HFFc6 (cell line): ENCODE measurements at places on chromosomes 5 and 9.
A peak's percentile ranks its signal among the peaks of the same experiment; 100 is the strongest.

DNA sequence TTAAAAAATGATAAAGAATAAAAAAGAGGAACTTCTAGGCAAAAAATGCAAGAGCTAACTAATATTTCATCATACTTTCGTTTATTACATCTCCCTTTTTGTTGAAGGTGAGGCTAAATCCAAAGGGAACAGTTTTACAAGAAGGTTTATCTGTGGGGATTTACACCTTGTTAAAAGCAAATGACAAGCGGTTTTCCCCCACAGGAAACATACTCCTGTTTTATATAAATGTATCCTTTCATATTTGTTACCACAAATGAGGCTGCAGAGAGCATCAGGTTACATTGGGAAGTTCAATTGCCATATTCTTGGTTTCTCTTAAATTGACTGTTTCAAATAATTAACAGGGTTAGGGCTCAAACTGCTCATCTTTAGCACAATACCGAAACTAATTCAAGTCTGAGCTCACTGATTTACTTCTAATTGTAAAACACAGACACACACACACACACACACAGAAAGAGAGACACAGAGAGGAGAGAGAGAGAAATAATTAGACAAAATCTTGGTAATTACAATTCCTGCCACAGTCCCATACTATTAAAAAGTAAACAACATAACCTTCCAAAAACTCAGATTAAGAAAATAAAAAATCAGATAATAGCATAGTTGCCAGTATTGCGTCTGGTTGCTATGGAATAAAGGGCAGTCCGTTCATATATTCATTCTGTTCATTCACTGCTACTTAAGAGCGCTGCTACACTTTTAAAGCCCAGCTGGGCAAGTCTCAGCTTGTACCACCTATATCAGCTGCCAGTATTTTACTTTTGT is 17.1 kb downstream of the RFX3 start:
- no peak for DNase-seq

DNA sequence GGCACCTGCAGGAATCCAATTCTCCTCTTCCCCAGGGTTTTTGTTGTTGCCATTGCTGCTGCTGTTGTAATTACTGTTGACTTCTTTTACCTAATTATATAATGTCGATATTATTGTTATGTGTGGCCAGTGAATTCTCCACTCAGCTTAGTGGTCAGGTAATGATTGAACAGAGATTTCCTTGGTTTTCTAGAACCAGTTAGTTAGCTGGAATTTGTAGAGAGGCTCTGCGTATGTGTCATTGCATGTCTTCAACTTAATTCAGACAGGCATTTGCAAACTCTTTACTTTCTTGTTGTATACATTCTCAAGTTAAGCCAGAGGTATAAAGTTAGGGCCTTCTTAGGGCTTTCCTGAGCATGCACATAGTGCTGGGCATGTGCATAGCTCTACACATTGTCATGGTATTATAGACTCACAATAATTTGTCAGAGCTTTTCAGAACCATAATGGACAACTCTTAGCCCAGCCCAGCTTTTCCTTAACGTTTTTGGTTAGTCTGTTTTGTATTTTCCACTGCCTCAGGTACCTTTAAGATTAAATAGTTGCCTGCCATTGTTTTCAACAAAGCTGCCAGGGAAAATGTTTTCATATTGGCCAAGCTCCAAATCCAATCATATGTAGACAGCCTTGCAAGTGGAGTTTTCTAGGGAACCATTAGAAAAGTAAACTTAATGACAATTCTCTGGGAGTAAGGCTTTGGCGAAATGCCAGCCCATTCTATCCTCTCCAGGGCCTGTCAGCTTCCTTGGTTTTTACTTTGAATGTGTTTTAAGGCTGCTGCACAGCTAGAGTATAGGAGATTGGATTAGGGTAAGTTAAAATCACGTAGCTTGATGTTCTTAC is 68.1 kb downstream of the UBE2R2 start:
- DNase-seq = peak; percentile 4

DNA sequence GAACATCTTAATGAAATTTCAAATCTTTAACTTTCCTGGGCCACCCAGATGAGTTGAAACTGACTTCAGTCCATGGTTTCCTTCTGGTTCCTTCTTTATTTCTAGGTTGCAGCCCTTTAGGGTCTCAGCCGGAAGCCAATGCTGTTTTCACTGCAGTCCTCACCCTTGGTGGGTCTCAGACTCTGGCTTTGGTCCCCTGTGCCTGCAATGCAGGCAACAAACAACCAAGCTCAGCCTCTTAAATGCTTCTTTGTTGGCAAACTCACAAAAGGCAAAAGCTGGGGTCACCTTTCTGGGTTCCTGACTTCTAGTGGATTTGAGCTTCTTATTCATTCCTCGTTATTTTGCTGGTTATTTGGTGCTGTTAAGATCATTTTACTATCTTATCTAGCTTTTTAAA is 19.3 kb upstream of the APC start:
- DNase-seq = no peak

- DNase-seq = no peak
Observed at GRCh38 chr5:89946508-89946907, 463.0 kb downstream of the CETN3 start.

- DNase-seq = peak; percentile 94
Observed at GRCh38 chr5:142201471-142201887, 92.9 kb downstream of the NDFIP1 start.

DNA sequence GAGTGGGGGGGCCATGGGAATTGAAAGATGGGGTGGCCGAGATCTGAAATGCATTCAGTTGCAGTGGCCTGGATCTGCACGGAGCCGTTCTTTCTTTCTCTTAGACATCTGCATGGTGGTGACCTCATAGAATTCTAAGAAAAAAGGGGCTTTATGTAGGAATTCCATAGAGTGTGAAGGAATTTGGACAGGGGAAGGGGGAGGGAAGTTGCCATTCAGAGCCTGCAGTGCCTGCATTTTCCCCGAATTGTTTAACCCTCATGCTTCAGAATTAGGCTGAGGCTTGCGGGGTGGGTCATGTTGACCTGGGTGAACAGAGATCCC is 4.9 kb downstream of the NEK6 start:
- DNase-seq = no peak

DNA sequence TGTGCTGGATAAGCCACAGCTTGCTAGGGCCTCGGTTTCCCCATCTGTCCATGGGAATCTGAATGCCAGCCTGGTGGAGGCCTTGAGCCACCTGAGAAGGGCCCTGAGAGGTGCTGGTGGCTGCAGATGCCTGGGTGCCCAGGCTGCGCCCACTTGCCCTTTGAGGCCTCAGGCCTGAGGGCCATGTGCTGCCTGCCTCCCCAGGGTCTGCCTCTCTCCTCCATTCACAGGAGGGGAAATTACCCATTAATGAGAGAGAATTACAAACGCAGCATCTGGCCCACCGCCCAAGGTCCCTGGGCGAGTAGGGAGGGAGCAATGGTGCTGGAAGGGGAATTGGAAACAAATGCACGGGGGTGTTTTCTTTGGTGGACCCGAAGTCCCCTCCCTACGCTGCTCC is 59.6 kb downstream of the BARX1 start:
- DNase-seq = no peak

DNA sequence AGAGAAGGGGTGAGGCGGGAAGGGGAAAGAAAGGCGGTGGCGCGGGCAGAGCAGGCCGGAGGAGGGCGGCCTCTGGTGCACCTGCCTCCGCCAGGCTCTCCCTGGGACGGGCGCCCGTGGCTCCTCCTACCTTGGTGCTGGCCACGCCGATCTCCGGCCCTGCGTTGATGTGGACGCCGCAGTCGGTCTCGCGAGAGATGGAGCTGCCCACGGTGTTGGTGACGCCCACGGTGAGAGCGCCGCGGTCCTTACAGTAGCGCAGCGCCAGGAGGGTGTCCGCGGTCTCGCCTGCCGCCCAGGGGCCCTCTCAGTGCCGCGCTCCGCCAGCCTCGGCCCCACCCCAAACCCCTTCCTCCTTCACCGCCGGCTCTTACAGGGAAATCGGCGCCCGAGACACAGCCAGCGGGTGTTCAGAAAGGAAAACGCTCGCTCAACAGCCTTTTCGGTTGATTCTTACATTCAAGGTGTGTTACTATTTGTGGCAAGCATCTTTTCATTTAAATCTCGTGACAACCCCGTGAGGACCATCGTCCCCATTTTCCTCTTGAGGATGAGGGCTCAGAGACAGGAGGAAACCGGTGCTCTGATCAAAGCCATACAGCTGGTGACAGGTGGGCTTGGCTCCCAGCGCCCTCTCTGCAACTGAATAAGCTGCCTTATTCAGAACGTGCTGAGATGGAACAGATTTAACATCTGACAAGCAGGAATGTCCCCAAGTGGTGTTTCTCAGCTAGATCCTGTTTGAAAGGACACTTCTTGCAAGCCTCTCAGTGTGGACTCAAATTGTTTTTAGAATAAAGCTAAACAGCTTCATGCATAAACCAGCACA is 22.0 kb upstream of the MAPK9 start:
- DNase-seq = no peak

GRCh38 chr5:31062902-31063580 is 130.4 kb upstream of the CDH6 start:
- DNase-seq = no peak

DNA sequence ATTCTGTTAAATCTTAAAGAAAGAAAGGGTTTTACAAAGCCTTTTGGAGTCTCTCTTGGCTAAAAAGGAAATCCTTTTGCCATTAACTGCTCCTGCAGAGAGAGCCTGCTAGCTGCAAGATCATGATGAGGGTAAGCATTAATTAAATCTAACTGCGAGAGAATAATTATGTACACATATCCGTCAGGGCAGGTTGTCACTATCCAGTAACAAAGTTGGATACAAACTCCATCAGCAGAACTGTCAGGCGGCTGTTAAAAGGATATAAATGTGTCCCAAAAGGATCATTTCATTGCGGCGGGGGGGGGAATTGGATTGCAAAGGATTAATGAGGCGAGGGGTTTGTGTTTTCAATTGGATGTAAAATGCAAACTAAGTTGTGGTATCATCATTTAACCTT is 289.3 kb downstream of the ASTN2 start:
- no peak for DNase-seq

- DNase-seq = no peak
Observed at GRCh38 chr9:131227959-131228460, 48.3 kb downstream of the FAM78A start.

DNA sequence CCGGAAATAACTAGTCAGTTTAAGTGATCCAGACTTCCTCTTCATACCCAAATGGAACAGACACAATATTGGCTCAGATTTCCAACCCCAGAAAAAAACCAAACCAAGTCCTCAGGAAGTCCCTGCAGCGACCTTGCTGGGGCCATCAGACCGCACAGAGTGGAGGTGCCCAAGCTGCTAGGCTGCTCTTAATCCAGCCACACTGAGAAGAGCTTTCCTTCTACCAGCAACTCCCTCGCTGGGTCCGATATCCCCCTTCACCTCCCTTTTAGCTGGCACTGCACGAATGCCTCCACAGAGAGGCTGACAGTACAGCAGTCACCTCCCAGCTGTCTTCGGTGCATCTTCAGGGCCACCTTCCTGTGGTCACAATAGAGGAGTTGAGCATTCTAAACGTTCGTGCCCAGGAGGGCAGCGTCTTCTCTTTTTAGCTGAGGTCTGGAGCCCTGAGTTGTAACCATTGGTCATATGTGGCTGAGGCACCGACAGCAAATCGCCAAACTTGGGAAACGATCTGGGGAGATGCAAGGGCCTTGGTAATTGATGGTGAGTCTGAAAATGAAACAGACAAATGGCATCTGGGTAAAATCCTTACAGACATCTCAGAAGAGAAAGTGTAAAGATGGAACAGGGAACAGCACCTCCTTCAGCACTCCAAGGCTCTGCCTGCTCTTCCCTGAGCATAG is 5.7 kb downstream of the NAIF1 start:
- DNase-seq = no peak

- DNase-seq = peak; percentile 53
Observed at GRCh38 chr9:69877852-69878514, 57.4 kb downstream of the CFAP95 start.

GRCh38 chr5:158456756-158457155 is 597.8 kb upstream of the CLINT1 start:
- DNase-seq = peak; percentile 86
